ENCODE measurements at places on chromosomes 2 and 18.

- DNase-seq: no peak
Observed at GRCh38 chr2:150211164-150211631, 276.3 kb downstream of the RND3 start.

GRCh38 chr2:81672516-81672915, 1368.0 kb upstream of the LRRTM1 start:
- no peak for DNase-seq

DNA sequence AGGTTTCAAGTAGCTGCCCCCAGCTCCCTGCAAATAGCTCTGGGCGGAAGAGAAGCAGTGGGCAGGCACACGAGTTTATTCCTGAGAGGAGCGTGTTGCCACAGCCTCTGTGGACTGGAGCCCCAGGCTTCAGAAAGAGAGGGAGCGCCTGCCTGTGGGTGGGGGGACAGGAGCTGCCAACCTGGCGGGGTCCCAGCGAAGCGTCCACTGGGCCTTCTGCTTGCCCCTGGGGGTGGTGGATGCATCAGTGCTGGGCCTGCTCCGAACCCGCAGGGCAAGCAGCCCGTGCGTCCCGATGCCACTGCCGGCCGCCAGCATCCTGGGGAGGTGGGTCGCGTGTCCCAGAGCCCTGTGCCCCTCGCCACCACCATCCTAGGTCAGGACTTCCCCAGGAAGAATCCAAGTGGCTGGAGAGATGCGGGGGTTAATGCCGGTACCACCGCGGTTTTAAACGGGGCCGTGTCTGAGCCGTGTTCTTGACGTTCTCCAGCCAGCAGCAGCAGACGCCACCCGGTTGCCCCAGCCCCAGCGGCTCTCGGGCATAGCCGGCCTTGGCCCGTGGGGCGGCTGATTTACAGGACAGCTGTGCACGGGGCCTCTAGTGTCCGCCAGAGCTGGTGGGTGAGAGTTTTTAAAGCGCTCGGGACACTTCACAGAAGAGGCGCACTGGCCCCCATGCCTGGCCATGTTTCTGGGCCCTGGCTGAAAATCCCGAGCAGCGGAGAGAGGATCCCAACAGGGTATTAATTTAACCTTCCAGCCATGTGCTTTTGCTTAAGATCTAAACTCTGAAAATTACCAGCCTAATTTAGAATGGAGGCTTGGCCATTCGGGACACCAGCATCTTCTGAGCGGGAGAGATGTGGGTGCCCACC, 84.7 kb downstream of the NFATC1 start:
- no peak for DNase-seq

GRCh38 chr2:74646201-74646600, 1.9 kb downstream of the M1AP start:
- DNase-seq: no peak

DNA sequence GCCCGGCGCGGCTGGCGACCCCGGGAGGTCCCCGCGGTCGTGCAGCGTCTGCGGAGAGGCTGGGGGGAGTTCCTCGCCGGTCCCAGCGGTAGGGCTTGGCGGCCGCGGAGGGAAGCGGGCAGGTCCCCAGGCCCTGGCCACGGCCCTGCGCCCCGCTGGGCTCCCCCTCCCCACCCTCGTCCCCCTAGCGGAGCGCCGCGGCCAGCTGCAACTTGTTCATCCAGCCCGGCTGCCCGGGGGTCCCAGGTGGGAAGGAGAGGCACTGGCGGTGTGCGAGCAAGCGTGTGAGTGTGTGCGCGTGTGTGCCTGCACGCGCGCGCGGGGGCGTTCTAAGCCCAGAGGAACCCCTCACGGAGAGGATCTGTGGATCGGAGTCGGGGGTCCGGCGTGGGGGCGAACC, 1.3 kb downstream of the PTPRM start:
- DNase-seq: no peak

DNA sequence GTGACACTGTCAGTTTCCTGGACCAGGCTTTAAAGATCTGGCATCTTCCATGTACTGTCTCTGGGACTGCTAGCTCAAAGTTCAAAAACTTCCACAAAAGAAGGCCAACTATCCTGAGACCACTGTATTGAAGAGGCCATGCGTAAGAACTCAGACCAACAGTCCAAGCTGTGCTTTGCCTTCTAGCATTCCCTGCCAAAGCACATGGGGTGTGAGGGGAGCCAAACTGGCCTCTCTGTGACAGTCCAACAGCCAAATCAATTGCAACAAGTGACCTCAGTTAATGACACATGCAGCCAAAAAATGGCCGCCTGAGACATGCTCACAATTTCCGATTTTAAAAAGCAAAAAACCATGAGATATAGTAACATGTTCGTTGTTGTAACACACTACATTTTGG, 160.3 kb upstream of the CDH19 start:
- DNase-seq: no peak

DNA sequence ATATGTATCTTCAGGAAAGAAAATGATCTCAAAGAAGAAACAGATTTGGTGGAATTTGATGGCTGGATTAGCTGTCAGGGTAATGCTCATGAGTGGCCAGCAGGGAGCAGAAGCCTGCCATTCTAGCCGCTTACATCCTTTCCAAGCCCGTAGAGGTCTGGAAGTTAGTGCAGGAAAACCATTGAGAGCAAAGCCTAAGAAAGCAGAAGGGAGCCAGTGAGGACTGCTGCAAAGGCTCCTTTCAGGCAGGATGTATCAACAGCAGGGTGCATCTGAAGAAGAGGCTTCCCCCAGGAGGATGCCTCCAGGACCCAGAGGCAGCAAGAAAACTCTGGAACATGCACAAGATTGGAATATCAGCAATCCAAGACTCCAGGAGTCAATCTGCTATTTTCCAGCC, 22.9 kb upstream of the LBH start:
- peak; percentile 36 for DNase-seq

DNA sequence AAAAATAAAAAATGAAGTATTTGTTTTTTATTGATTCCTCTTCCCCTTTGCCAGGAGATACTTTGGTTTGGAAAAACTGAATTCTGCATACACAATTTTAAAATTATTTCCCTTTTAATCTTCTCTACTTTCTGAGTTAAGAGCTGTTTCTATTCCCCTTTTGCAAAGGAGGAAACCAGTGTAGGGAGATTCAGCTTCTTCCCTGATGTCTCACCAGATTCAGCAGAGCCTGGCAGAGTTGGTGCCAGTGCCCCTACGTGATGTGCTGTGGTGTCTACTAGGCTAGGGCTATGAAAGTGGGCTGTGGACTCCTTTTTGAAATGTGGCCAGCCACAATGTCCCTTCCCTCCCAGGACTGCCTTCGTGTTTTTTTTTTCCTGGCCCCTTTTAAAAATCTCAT, 2.4 kb downstream of the RPE start:
- no peak for DNase-seq

DNA sequence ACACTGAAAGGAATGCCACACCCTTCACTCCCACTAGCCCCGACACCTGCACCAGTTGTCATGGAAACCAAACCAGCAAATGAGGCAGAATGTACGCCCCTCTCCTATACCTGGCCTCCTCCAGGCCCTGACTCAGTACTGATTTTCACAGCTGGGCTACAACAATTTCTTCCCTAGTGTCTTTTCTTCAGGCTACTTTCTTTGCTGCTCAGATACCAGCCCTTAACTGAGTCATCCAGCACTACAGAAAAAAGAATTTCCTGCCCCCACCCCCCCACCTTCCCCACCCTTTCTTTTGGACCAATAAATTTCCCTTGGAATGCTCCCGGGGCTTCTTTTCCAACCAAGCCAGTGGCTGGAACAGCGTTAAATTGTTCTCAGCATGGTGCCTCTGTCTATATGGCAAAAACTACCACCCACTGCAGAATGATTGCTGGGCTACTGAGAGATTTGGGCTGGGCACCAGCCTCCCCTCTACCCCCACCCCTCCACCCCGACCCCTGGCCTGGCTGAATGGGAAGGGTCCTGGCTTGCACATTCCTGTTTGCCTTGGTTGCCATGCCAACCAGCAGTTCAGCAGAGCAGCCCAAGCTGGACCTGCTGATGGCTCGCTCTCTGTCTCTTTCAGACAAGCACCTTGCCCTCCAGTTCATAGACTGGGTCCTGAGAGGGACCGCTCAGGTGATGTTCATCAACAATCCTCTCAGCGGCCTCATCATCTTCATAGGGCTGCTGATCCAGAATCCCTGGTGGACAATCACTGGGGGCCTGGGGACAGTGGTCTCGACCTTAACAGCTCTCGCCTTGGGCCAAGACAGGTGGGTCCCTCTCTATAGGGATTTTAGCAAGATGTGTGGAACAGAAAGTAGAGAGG, 11.3 kb downstream of the SLC14A2 start:
- DNase-seq: no peak

DNA sequence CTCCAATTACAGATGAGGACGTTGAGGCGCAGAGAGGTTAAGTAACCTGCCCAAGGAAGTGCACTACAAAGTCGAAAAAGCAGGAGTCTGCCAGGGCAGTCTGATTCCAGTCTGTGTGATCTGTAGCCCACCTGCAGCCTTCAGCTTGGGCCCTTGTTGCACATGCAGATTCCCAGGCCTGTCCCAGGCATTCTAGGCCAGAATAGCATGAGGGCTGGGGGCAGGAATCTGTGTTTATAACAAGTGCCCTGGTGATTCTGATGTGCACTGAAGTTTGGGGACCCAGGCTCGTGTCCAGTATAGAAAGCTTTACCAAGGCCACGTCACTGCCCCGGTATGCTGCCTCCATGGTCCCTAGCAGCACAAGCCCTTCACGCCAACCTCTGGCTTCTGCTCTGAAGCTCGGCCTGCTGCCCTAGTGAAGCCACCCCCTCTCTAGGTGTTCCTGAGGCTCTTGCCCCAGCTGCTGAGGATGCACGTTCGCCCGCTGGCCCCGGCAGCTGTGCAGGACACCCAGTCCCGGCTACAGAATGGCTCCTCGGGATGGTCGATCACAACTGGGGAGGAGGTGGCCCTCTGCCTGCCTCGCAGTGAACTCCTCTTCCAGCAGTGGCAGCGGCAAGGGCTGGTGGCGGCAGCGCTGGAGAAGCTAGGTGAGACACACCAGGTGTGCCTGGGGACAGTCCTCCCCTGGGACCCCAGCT, 4.6 kb downstream of the CHRNG start:
- DNase-seq: no peak

GRCh38 chr2:143158551-143159485, 29.6 kb downstream of the ARHGAP15 start:
- no peak for DNase-seq
